ENCODE measurements at places on chromosomes 2 and 18.

DNA sequence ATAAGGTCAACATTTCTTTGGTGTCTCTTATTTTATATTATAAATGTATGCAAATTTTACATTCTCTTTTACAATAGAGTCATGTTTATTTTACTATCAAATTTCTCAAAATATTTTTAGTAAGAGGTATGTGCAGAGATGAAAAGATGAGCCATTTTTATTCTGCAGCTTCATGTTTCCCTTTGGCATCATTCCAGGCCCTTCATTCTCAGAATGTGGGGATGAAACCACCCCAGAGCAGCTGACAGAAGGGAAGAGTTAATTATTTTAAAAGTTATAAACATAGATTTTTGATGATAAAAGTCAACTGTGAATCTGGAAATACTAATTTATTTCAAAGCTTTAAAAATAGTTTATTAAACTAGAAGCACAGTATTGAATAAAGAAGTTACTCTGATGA is 12.8 kb upstream of the FSHR start:
- no peak for DNase-seq

DNA sequence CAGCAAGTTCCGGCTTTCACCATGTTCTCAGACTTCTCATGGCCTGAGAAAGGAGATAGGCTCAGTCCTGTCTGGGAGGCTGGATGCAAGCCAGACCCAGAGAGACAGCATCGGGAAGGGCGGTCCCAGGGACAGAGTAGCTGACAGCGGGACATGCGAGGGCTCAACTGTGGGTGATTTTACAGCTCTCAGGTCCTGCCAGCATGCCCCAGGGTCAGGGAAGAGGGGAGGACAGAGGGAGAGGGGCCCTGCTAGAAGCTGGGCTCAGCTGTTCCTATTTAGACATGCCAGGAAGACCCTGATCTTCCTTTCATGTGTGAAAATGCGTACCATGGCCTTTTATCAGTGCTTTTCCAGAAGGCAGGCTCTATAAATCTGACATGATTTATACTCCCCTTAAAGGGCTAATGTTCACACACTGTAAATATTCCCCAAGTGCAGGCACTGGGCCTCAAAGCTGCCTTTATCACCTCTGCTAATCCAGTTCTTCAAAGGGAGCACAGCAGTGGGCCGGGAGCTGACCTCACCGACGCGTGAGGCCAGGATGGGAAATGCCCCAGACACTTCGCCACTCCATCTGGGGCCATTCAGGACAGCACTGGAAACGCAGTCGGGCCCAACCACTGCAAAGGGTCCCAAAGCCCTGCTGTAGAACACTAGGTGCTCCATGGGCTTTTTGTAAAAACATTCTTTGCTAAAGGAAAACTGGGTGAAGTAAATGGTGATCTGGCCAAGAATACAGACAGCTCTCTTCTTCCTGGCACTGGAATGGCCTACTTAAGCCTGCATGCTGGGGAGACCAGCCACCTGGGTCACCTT is 96.1 kb upstream of the LMAN1 start:
- no peak for DNase-seq

GRCh38 chr2:158688721-158689120 is 106.4 kb upstream of the DAPL1 start:
- DNase-seq = no peak

DNA sequence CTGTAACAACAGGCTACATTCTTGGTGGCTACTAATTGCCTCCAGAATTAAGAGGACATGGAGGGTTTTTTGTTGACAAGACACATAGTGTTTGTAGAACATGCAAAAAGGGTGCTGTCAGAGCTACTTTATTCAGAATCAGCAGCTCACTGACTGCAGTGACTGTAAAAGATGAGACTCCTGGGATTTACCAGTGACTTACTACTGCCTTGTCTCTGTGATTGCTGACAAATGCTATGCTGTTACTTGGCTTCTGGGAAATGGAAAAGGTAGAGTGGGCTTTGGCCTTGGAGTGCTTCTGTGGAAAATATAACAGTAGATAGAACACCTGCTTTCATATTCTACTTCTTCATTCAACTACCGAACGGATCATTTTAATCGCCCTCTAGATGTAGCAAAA is 47.8 kb downstream of the GREB1L start:
- no peak for DNase-seq

GRCh38 chr18:68721681-68722583 is 7.0 kb upstream of the TMX3 start:
- no peak for DNase-seq

- DNase-seq = no peak
These were observed 47.7 kb upstream of the GBX2 start for GRCh38 chr2:236215761-236216333.

DNA sequence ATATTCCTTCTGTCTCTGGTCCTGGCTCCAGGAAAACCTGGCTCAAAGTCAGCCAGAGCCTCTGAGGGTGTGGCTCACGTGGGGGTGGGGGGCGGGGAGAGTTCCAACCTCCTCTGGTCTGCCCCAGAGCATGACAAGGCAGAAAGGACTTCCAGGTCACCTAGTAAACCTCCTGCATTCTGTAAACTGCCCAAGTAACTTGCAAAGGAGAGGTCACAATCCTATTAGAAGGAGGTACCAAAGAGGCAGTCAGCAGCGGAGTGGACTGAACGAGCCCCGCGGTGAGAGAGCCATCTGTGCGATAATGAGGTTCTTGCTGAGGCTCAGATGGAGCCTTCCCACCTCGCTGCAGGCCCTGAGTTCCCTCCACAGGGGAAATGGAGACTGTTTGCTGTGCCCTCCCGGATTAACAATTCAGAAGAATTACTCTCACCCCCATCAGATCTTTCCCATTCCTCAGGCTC is 58.9 kb upstream of the GATA6 start:
- no peak for DNase-seq

GRCh38 chr2:43225093-43225787 is 1.2 kb downstream of the ZFP36L2 start:
- peak; percentile 51 for DNase-seq

- no peak for DNase-seq
These were observed 185.1 kb downstream of the MYO3B start for GRCh38 chr2:170362871-170363631.

GRCh38 chr2:48433682-48434081 is 96.3 kb upstream of the STON1 start:
- no peak for DNase-seq

DNA sequence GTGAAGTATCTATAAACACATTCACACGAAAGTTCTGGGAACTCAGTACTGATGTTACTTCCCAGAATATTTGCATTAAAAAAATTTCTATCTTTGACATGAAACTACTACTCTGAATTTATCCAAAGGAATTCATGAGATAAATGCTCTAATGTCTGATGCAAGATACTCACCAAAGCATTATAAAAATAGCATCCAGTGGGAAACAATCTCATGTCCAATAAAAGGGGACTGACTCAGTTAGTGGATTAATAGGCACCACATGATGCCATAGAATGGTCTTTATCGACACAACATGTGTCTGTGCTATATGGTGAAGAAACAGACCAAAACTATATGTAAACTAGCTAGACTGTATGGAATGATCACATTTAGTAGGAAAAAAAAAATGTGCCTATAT is 33.9 kb downstream of the LAMA3 start:
- DNase-seq = no peak

DNA sequence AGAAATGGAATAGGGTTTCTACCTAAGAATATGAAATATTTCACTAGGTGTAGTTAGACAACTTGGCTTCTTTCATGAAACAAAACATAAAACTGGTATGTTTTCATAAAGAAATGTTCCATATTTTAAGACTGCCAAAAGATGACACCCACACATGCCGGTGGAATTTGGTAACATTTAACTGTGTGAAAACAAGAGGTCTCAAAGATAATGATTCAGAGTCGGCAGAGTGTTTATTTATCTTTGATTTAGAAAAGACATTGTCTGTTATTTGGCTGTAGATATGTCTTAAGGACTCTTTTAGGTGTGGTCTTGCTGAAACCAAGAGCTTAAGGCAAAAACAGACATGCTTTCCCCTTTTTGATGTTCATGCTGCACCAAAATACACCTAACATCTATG is 63.5 kb upstream of the FN1 start:
- DNase-seq = no peak

DNA sequence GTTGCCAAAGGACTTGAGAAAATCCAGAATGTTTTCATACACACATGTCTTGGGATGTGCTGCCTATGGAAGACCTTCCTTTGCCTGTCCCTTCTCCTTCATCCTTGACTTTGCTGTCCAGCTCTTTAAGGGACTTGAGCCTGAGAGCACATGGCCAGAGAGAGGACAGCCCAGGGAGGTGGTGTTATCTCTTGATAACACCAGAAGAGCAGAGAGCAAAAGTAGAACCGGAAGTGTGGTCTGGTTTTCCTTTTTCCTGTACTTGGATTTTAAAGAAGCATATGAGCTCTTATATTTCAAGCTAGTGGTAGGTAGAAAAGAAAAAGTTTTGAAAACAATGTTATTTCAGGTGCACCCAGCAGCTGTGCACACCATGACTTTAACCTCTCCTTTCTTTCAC is 94.1 kb upstream of the ZNF532 start:
- no peak for DNase-seq

DNA sequence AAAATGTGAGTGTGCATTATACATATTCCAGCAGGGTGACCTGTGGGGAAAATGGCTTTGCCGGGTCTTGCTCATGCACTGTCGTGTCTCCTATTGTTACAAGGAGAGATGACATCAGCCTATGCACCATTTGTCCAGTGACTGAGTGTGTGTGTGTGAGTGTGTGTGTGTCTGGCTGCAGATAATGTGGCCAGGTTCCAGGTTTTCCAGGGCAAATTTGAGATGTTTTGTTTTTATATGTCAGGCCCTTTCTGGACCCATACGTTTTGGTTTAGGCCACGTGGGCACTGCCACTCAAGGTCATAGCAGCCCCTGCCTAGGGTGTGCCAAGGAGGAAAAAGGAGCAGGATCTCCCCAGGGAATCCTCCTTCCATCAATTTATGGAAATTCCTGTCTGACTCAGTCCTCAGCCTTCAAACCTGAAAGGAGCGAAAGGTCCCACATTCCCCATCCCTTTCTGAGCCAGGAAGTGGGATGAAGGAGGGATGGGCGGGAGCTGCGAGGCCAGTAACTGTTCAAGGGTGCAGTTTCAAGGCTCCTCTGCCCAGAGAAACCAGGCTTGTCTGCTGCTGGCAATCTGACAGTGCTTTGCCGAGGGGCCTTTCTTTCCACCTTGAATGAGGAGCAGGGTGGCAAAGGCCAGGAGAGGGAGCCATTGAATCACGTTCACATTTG is 93.0 kb upstream of the SMAD2 start:
- no peak for DNase-seq

DNA sequence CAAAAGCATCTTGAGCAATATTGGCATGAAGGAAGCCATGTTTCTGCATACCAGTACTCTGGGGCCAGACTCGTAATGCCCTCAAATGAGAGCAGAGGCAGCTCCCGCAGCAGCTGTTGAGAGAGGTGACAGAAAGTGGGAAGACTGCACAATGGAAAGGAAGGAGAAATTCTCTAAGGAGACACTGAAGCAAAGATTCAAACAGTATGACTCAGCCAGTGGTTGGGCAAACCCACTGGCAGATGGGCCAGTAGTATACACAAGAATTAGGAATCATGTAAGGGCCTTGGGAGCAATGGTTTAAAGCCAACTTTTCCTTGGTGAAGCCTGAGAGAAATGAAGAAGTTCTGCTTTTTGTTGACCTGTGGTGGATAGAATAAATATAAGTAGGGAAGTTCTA is 2092.7 kb upstream of the PIK3C3 start:
- DNase-seq = no peak

GRCh38 chr2:7557376-7557775 is 640.2 kb downstream of the RNF144A start:
- DNase-seq = no peak

- no peak for DNase-seq
These were observed 8.6 kb downstream of the CCNT2 start for GRCh38 chr2:134927195-134927594.

GRCh38 chr2:95099910-95100309 is 21.7 kb downstream of the MRPS5 start:
- no peak for DNase-seq

DNA sequence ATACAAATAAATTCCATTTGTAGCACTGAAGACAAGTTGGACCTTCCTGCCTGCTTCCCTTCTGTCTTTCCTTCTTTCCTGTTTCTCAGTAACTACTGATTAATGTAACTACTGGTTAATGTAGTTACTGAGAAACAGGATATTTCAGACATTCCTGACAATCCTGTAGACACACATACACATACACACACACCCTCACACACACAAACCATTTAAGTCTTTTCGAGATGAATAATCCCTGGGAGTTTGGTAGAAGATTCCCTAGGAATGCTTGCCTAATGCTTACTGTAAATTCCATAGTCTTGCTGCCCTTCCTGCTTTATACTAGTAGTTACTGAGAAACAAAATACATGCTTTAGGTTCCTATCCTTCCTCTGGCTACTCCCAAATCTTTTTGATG is 83.9 kb downstream of the PIK3C3 start:
- DNase-seq = no peak

- DNase-seq = no peak
These were observed 11.8 kb upstream of the CDC42EP3 start for GRCh38 chr2:37683241-37683640.

DNA sequence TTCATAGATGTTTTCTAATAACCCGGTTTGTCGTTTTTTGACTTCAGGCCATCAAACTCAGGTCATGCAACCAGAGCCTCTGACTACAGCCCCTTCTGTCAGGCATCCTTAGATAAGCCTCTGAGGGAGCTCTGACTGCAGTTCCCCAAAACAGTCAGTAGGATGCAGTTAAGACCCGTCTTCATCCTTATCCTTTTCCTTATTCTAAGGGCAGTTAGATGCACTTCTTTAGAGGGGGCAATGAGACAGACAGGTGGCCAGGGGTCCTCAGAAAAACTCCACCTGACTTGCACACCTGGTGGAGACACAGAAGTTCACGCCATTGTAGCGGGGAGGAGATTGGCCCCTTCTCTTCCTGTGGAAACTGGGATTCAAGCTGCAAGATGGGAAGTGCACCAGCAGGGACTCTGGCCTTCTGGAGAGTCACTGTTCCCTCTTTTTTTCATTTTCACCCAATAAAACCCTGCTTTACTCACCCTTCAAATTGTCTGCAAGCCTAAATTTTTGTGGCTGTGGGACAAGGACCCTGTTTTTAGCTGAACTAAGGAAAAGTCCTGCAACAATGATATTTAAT is 104.8 kb upstream of the TFPI start:
- no peak for DNase-seq

- DNase-seq = no peak
These were observed 598 bp upstream of the CEP68 start for GRCh38 chr2:65055422-65056214.

- DNase-seq = no peak
These were observed 2.1 kb upstream of the B3GNT7 start for GRCh38 chr2:231393149-231394131.

DNA sequence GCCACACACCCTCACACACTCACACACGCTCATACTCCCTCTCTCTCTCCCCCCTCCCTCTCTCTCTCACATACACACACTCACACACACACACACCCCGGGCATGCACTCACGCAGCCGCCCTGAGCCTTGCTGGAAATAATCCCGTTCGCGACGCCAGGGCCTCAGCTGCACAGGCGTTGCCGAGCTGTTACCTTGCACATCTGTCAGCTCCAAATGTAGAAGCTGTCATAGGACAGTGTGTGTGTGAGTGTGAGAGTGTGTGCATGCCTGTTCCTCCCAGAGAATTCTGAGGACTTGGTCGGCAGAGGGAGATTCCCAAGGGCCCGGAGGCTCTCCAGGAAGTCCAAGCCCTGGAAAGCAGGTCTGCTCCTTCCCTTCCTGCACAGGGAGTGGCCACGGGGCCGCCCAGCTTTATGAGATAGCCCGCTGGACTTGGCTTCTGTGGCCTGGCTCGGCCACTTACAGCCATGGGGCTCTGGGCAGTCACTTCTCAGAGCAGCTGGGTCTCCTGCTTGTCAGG is 8.6 kb downstream of the SPR start:
- no peak for DNase-seq

GRCh38 chr2:75764611-75765010 is 53.9 kb upstream of the GCFC2 start:
- DNase-seq = no peak
